Activated T-cell treated with anti-CD3 and anti-CD28 coated beads, Interleukin-2, amount 50 U/mL, for 72 hours (primary cell): ENCODE measurements at places on chromosomes 2 and 18. TPM values are rescaled to one million over a fixed set of nuclear protein-coding genes. Genes with fewer than 3 reads are reported as not detected.

The CTIF gene
- total RNA-seq, result 4.7 TPM

- no peak for DNase-seq
Measured at GRCh38 chr2:144935191-144935590, 415.3 kb upstream of the ZEB2 start.

DNA sequence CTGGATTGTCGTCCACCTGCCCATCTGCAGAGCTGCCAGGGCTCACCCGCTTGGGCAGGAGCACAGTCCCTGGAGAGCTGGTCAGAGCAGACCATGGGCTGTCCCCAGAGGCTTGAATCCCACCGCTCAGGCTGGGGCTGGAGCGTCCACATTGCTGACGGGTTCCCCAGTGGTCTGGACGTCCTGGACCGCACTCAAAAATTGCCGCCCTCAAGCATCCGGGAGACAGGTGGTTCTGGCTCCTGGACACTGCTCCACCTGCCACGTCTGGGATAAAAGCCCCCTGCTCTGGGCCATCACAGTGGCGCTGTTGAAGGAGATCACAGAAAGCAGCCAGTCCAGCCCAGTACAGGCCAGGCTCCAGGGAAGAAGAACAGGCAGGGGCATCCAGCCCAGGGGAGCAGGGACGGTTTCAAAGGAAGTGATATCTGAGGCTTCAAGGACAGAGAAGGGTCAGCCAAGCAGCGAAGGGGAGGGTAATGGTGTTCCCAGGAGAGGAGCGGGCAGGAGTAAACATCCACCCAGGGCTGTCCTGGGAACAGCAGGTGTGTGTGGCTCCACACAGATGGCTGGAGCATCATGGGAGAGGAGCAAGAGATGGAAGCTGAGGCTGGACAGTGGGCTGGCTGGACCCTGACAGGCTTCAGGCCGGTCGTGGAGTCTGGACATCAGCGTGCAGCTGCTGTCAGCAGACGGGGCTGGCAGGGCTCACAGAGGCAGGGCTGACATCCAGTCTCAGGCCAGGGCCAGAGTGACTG is 21.9 kb upstream of the ID2 start:
- no peak for DNase-seq

DNA sequence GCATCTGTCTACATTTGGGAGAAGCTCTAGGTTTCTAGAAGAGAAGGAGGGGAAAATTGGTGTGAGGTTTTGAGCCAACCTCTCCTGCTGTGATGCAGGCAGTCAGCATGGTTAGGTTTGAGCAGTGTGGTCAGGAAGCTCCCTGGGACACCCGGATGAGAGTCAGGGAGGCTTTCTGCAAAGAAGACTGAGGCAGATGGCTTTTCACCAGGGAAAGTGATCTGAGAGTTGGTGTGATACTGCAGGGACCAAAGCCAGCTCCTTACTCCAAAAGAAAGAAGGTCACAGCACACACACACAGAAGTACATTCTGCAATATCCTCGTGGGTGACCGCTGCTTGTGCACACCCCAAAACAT is 75.8 kb upstream of the BCL11A start:
- DNase-seq, result no peak

GRCh38 chr18:45686891-45687611 is 36.9 kb upstream of the SLC14A1 start:
- peak; percentile 69 for DNase-seq

DNA sequence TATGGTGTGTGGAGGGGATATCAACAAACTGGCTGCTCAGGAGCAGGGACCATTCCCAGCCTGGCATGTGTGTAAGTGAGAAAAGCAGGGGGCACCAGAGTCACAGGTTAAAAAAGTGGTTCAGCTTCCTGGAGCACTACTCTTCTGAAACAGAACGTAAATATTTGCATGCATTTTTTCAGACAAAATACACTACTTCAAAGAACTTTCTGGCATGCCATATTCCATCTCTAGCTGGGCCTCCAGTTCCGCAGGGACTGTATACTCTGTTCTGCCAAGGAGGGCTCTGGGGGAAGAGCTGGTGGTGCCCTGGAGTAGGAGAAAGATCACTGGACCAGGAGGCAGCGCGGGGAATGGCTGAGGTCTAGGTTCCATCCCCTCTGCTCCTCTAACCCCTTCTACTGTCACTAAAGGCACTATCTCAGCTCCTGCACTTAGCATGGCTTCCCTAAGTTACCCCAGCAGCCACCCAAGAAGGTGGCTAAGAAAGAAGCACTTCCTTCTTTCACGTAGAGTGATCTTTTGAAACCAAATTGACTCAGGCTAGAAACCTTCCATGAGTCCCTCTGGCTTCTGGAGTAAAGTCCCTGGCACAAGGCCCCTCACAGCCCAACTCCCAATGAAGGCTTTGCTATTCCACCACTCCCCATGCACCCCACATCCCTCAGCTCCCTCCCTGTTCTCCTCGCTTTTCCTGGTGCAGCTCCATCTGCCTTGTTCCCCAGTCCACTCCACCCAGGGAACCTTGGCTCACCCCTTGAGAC is 57.6 kb upstream of the CABLES1 start:
- DNase-seq, result no peak

- DNase-seq, result no peak
Measured at GRCh38 chr18:48550101-48550729, 11.4 kb downstream of the CTIF start.

The FKBP1B gene
- 4.2 TPM for total RNA-seq

The MAP4K3 gene
- 17.1 TPM for total RNA-seq

DNA sequence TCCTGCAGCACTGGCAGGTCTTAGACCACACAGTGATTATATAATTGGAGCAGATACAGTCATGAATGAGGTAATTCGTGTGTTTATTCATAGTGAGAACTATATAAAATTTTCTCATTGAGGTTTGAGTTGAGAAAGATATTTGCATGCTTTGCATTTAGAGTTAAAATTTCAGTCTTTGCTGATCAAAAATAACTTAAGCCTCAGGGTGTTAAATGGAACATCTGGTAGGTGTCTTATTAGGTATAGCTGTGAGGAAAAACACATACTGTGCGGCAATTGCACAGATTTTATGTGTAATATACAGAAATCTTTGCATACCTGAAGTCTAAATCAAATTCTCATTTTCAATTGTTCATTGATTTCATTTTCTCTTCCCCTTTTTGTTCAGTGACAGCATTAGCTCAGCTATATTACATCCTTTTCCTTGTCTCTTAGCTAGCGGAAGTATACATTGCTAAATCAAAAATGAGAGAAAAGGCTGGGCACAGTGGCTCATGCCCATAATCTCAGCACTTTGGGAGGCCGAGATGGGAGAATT is 21.2 kb downstream of the GORASP2 start:
- DNase-seq, result no peak

GRCh38 chr2:169141713-169142352 is 72.5 kb downstream of the DHRS9 start:
- peak; percentile 67 for DNase-seq
